ENCODE measurements at places on chromosomes 11 and 22. TPM values are rescaled to one million over a fixed set of nuclear protein-coding genes. Genes with fewer than 3 reads are reported as not detected.

GRCh38 chr22:23522623-23523251 lies 57.4 kb downstream of the IGLL1 start:
- DNase-seq, result no peak

DNA sequence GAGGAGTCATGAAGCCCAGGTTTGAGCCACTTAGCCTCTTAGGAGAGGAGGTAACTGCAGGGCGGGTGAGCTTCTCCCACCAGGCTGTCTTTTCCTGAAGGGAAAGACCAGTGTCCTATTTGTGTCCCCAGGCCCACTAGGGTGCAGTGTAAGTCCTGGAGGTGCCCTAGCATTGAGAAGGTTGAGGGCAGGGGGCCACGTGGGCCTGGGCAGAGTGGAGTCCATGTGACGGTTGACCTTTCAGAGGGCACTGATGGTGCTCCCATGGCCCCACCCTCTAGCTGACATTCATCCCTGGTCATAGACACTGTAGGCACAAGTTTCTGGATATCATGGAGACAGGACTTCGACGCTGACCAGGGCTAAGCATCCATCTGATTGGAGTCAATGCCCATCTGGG lies 44.1 kb upstream of the TP53I11 start:
- DNase-seq, result no peak

DNA sequence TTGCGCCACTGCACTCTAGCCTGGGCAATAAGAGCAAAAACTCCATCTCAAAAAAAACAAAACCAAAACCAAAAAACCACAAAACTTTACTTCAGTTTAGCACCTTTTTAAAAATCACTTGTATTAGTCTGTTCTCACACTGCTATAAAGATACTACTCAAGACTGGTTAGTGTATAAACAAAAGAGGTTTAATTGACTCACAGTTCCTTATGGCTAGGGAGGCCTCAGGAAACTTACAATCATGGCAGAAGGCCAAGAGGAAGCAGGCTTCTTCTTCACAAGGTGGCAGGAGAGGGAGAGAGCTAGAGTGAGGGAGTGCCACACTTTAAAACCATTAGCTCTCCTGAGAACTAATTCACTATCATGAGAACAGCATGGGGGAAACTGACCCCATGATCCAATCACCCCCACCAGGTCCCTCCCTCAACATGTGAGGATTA lies 261.3 kb downstream of the TMEM135 start:
- peak; percentile 42 for DNase-seq

- DNase-seq, result peak; percentile 57
Observed at GRCh38 chr11:65362320-65362931, 7.9 kb downstream of the TIGD3 start.

- DNase-seq, result no peak
Observed at GRCh38 chr11:102448869-102449224, 3.7 kb downstream of the TMEM123 start.

GRCh38 chr11:91299980-91300379 lies 924.6 kb upstream of the FAT3 start:
- DNase-seq, result no peak

DNA sequence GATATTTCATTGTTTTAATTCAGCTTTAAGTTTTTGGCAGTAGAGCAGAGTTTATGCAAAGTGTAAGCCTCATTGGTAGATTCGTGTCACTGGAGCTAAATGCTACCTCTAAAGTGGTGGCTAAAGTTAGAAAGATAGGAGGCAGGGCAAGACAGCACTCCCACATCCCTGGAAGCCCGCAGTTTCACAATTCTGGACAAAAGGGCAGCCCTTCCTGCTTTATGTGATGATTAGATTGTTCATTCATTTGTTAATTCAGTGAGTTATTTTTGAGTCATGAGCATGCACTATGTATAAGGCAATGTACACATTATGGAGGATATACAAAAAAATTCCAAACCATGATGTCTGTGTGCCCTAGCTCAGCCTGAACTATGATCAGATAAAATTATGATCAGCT lies 52.1 kb upstream of the EIF3M start:
- no peak for DNase-seq

DNA sequence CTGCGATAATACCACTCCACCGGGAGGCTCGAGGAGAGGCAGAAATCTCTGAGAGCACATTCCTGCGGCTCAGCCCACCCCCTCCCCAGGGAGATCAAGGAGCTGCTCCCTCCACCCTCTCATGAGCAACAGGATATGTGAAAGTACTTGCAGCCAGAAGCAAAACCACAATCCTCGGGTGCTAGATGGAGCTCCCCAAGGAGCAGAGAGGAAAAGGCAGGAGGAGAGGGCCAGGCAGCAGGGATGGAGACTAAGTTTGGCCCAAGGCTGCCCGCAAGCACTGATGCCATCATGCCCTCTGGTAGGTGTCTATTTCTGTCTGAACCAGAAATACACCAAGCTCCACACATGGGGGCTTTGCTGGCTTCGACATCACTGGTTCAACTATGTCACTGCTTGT lies 22.3 kb downstream of the VPS37C start:
- DNase-seq, result no peak

GRCh38 chr11:111168871-111169270 lies 76.7 kb upstream of the POU2AF2 start:
- DNase-seq, result no peak

GRCh38 chr11:83951521-83951920 lies 665.4 kb upstream of the CCDC90B start:
- DNase-seq, result no peak

- DNase-seq, result no peak
Observed at GRCh38 chr11:45856044-45856468, 8.8 kb downstream of the CRY2 start.

- no peak for DNase-seq
Observed at GRCh38 chr11:65396769-65397745, 10.6 kb downstream of the FRMD8 start.

GRCh38 chr11:19646921-19647320 lies 65.7 kb upstream of the NAV2 start:
- DNase-seq, result peak; percentile 6

DNA sequence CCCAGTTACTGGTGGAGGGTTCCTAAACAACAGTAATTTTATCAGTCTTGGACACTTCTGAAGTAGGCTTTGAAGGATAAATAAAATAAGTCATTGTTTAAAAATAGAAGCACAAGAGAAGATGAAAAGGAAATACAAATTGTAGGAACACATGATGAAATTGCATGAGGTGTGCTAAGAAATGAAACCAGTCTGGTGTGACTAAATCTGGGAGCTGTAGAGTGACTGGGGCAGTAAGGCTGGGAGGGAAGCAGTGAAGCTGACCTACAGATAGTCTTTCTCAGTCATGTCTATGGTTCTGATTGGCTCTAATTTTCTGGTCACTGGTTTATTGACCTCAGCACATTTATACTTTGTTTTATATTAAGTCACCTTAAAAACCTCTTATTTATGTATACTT lies 139.1 kb downstream of the SLC17A6 start:
- no peak for DNase-seq

- DNase-seq, result no peak
Observed at GRCh38 chr11:66048547-66049323, at the start of gene GAL3ST3. GAL3ST3 (minus strand) TSS chr11:66049161; CDS start chr11:66045415, 3,746 bp downstream.

DNA sequence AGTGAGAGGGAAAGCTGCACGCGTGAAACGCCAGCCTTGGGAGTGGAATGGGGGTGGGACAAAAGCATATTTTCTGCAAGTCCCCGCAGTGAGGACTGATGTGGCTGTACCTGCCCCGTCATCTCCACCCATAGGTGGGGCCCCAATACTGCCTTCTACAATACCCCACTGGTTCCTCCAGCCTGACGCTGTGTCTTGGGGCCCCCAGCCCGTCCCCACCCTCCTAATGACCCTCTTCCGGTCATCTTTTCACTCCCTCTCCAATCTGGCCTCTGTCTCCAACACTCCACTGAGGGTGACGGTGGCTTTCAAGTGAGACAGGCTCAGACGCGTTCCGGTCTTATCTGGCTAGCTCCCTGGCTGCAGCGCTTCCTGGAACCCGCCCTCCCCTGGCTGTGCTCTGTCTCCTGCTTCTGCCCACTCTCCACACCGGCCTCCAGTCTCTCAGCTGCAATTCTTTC lies 104.2 kb downstream of the MICAL3 start:
- no peak for DNase-seq

DNA sequence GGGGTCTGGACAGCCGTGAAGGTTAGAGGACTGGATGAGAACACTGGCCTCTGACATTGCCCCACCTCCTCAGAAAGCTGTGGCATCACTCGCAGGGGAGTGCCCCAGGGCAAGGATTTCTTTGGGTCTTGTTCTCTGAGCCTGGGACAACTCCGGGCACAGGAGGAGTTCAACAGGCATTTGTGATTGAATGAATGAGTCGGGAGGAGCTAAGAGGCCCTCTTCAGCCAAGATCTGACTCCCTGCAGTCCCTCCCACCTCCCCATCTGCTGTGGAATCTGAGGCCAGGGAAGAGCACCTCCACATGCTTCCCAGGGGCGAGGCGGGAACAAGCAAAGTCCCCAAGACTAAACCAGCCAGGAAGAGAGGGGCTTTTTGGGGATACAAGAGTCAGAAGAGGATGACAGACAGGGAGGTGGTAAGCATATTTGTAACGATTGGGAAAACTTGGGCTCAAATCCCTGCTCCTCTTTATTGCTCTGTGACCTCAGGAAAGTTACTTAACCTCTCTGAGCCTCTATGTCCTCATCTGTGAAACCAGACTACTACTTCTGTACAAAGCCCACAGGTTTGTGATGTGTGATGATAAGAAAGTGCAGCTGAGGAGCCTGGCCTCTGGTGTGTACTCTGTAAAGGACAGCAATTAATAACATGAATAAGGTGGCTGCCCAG lies 6.4 kb downstream of the TP53I11 start:
- no peak for DNase-seq

- DNase-seq, result no peak
Observed at GRCh38 chr11:111526501-111526900, 11.9 kb downstream of the HOATZ start.

DNA sequence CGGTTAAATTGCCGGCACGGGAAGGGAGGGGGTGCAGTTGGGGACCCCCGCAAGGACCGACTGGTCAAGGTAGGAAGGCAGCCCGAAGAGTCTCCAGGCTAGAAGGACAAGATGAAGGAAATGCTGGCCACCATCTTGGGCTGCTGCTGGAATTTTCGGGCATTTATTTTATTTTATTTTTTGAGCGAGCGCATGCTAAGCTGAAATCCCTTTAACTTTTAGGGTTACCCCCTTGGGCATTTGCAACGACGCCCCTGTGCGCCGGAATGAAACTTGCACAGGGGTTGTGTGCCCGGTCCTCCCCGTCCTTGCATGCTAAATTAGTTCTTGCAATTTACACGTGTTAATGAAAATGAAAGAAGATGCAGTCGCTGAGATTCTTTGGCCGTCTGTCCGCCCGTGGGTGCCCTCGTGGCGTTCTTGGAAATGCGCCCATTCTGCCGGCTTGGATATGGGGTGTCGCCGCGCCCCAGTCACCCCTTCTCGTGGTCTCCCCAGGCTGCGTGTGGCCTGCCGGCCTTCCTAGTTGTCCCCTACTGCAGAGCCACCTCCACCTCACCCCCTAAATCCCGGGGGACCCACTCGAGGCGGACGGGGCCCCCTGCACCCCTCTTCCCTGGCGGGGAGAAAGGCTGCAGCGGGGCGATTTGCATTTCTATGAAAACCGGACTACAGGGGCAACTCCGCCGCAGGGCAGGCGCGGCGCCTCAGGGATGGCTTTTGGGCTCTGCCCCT lies 529 bp upstream of the CCND1 start:
- no peak for DNase-seq

DNA sequence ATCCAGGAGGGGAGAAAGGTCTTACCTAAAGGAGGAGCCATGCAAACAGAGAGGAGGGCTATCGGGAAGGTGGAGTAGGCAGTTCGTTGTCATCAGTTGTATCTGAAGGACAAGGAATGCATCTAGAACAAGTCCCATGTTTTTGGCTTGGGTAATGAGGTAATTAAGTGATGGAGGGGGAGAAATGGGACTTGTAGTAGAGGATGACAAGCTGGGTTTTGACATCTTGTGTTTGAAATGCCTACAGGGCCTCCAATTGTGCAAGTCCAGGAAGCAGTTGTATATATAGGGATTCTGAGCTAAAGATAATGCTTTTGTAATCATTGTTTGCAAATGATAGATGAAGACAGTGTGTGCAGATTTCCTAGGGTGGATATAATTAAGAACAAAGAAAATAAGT lies 622.8 kb downstream of the NTM start:
- DNase-seq, result no peak

- DNase-seq, result no peak
Observed at GRCh38 chr22:36369922-36370791, 17.6 kb downstream of the MYH9 start.

DNA sequence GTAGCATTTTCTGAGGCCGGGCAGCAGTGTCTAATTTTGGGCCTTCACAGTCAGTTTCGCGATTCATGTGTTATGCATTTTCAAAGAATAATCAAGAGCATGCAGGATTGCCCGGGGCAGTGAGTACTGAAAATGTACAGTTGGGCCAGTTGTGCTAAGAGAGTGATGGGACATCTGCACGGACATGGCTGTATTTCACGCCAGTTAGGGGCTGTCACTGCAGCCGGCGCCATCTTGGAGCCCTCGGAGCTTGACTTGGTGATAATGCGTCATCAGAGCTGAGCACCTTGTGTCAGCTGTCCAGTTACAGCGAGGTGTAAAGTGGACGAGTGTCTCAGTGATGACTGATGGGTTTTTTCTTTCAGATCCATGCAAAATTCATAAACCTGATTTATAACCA lies 188.9 kb downstream of the TBC1D22A start:
- DNase-seq, result no peak

GRCh38 chr11:70489276-70489675 lies 90.9 kb downstream of the CTTN start:
- no peak for DNase-seq

WNT11 gene
- polyA plus RNA-seq, result 0.78 TPM

CD248 gene
- not detected for polyA plus RNA-seq

SMPD1 gene
- 21.9 TPM for polyA plus RNA-seq

C11orf52 gene
- polyA plus RNA-seq, result not detected

FDXACB1 gene
- polyA plus RNA-seq, result 3.3 TPM

TSGA10IP gene
- polyA plus RNA-seq, result not detected

OR8J3 gene
- polyA plus RNA-seq, result not detected

FOLR1 gene
- not detected for polyA plus RNA-seq

C11orf91 gene
- not detected for polyA plus RNA-seq

TYR gene
- polyA plus RNA-seq, result not detected

DNAJB13 gene
- not detected for polyA plus RNA-seq

PHETA2 gene
- polyA plus RNA-seq, result 1.2 TPM
